Jurkat, Clone E6-1 (cell line): ENCODE measurements at places on chromosomes 3 and 15.

- DNase-seq, result no peak
These were observed 29.3 kb upstream of the GALNT15 start for GRCh38 chr3:16145176-16145575.

DNA sequence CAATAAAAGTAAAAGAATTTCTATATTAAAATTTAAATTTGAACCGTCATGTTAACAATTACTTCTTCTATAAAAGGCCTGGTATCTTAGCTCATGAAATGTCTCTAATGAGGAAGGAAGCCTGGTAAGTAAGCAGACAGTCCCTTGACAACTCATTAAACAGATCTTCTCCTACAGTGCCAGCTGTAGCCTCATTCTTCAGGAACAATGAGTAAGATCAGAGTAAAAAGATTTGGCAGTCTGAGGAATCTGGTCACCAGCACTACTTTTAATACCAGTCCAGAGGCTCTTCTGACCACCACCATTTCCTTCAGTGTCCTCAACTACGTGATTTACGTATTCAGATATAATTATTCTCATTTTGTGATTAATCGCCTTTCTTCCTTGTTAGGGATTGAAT is 955.0 kb upstream of the ALCAM start:
- DNase-seq, result no peak

GRCh38 chr3:29242296-29242695 is 38.6 kb upstream of the RBMS3 start:
- DNase-seq, result no peak

DNA sequence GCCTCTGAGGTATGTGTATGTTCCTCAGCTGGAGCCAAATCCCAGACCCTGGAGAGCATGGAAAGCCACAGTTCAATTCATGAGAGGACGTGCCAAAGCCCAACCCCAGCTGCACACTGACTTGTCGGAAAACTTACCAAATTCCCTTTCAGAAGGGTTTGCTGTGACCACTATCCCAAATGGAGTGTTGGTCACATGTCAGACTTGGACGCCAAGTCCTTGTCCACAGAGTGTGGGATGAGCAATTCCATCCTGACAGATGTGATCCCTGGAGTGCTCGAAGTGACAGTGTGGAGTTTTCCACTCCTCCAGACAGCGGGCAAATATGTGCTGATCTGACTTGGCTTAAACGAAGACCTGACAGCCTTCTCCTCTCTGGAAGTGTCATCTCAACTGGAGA is 71.2 kb downstream of the RORA start:
- no peak for DNase-seq

DNA sequence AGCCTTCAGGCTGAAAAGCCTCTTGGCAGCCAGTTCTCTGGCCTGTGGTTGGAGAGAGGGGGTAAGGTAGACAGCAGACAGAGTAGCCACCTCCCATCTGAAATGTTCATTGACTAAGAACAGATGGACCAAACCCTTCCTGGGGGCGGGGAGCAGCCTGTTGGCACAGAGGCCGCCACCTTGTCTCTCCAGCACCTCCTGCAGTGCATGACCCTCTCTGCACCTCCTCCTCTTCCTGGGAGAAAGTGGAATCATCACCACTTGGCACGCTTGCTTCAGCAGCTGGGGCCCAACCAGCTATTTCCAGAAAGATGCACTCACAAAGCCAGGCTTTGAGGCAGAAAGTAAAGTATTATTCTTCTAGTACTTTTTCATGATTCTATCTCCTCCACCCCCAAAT is 313.4 kb upstream of the CHRM5 start:
- DNase-seq, result no peak
